Small intestine (tissue), 16 donors: ENCODE measurements at places on chromosomes 1 and 21.

GRCh38 chr1:12618661-12618964 is 603 bp upstream of the DHRS3 start:
- no peaks in the 10 kb centered on the region for H3K27me3 ChIP-seq
- H3K36me3 ChIP-seq, result no peaks in the 10 kb centered on the region
- peak; percentile 94 for DNase-seq

DNA sequence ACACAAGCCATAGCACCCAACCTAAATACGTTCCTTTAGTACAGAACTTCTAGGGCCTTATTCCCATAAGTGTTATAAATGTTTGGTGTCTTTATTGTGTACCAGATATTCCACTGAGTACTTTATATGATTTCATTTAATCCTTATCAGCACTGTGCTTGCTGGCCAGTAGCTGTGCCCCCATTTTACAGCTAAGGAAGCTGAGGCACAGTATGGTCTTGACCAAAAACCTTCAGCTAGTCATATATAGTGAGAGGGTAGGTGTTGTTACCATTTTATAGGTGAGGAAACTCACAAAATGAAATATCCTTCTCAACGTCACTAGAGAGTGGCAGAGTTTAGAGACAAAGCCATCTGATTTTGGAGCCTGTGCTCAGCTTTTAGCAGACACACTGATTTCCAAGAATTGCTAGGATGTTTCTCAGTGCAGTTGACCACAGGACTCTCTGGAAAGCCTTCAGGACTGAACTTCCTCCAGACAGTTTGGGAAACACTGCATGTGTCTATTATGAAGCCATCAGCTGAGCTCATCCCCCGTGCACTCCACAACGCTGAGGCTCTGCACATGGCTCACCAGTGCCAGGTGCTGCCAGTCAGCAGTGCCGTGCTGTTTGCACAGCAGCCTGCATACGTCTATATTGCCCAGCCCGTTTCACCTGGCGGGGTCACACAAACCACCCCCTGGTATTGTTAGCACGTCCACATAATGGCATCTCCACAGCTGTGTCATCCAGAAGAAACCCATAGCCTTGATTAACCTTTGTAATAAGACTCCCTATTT is 15.4 kb downstream of the NPPA start:
- H3K27ac ChIP-seq, result no peak overlapping the region
- no peaks in the 10 kb centered on the region for H3K27me3 ChIP-seq
- H3K4me1 ChIP-seq, result peaks cover 4% of the 10 kb centered on the region
- no peak overlapping the region for H3K4me3 ChIP-seq
- DNase-seq, result no peak
- peaks cover 30% of the 10 kb centered on the region for H3K36me3 ChIP-seq

DNA sequence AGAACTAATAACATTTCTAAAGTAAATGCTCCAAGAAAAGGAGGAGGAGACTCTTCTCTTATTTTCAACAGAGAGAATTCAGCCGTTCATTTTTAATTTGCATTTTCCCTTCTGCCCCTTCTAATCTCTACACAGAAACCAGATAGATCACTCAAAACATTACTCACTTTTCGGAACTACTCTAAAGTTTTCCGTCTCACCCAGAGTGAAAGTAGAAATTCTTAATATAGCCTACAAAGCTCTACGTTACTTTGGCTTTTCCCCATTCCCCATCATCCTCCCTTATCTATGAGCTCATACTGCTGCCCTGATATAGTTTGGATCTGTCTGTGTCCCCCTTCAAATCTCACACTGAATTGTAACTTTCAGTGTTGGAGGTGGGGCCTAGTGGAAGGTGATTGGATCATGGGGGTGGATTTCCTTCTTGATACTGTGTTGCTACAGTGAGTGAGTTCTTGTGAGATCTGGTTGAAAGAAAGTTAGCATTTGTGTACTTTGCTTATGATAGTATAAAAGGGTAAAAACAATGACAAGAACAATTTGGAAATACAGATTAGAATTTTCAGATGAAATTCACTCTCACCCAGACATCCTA is 188.2 kb downstream of the AMY1C start:
- no peaks in the 10 kb centered on the region for H3K4me1 ChIP-seq
- H3K36me3 ChIP-seq, result no peaks in the 10 kb centered on the region
- H3K27me3 ChIP-seq, result no peaks in the 10 kb centered on the region
- no peak for DNase-seq

DNA sequence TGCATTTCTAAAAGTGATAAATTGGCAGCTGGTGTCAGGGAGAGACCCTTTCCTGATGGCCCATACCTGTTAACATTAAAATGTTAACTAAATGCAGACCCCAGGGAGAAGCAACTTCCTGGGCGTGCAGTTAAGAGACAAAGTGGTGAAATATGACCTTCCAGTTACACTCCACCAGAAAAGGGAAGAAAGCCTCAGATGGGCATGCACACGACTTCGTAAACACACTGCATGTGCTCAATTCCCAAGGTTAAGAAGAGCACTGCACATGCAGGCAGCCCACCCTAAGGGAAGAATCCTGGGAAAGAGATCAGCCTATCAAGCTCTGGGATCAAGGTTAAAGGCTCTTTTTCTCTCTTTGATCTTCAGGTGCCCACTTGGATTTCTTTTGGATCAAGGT is 9.7 kb upstream of the GBP6 start:
- no peak overlapping the region for H3K4me3 ChIP-seq
- no peak for DNase-seq
- no peaks in the 10 kb centered on the region for H3K36me3 ChIP-seq
- H3K4me1 ChIP-seq, result no peaks in the 10 kb centered on the region
- H3K27me3 ChIP-seq, result no peaks in the 10 kb centered on the region
- no peak overlapping the region for H3K27ac ChIP-seq

GRCh38 chr21:29771491-29772066 is 168.2 kb downstream of the GRIK1 start:
- H3K27ac ChIP-seq, result no peak overlapping the region
- H3K4me1 ChIP-seq, result no peaks in the 10 kb centered on the region
- no peaks in the 10 kb centered on the region for H3K36me3 ChIP-seq

GRCh38 chr1:91619881-91620280 is 119.2 kb downstream of the CDC7 start:
- H3K27me3 ChIP-seq, result no peaks in the 10 kb centered on the region
- peaks cover 3% of the 10 kb centered on the region for H3K4me1 ChIP-seq
- no peaks in the 10 kb centered on the region for H3K36me3 ChIP-seq
- no peak overlapping the region for H3K27ac ChIP-seq
- H3K4me3 ChIP-seq, result no peak overlapping the region
- no peak for DNase-seq

GRCh38 chr1:102586022-102586421 is 522.3 kb downstream of the COL11A1 start:
- no peaks in the 10 kb centered on the region for H3K4me1 ChIP-seq
- H3K36me3 ChIP-seq, result no peaks in the 10 kb centered on the region
- no peak for DNase-seq
- H3K27me3 ChIP-seq, result no peaks in the 10 kb centered on the region
- H3K4me3 ChIP-seq, result no peak overlapping the region
